Endodermal cell (in vitro differentiated cells): ENCODE measurements at places on chromosomes 6 and 20. TPM values are rescaled to one million over a fixed set of nuclear protein-coding genes. Genes with fewer than 3 reads are reported as not detected.

The SMLR1 gene
- total RNA-seq: 0.14 to 0.48 TPM (median 0.40 TPM) in 3 replicates

The ZNF334 gene
- 17.9 and 21.1 TPM in 2 replicates for total RNA-seq

DNA sequence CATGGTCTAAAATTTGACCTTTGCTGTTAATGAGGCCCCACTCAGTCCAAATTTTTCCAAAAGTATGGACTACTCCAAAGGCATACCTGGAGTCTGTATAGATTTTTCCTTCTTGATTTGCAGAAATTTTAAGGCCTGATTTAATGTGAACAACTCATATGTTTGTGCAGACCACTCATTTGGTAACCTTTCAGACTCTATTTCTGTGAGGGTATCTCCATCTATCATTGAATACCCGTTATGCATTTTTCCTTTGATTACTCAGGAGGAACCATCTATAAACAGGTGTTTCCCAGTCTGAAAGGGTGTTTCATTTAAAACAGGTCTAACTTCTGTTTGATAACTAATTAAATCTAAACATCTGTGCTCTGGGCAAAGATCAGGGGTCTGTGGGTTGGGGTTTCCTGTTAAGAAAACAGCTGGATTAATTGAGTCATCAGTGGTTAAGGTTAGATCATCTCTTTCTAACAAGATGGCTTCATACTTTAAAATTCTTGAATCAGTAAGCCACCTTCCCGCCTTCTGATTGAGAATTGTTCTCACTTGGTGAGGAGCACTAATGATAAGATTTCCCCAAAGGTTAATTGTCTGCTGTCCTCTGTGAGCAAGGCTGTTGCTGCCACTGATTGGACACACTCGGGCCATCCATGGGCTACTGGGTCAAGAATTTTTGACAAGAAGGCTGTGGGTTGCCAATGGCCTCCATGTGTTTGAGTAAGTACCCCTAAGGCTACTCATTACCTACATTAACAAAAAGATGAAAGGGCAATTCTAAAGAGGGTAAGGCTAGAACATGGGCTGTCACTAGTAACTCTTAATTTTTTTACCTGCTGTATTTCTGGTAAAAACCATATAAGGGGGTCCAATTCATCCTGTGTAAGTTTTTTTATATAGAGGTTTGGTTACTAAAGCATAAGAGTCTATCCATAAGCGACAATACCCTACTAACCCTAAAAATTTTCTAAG, 24.1 kb downstream of the HLA-B start:
- no peak overlapping the region for H3K4me3 ChIP-seq
- H3K4me1 ChIP-seq: no peaks in the 10 kb centered on the region
- DNase-seq: no peak
- no peaks in the 10 kb centered on the region for H3K27me3 ChIP-seq

DNA sequence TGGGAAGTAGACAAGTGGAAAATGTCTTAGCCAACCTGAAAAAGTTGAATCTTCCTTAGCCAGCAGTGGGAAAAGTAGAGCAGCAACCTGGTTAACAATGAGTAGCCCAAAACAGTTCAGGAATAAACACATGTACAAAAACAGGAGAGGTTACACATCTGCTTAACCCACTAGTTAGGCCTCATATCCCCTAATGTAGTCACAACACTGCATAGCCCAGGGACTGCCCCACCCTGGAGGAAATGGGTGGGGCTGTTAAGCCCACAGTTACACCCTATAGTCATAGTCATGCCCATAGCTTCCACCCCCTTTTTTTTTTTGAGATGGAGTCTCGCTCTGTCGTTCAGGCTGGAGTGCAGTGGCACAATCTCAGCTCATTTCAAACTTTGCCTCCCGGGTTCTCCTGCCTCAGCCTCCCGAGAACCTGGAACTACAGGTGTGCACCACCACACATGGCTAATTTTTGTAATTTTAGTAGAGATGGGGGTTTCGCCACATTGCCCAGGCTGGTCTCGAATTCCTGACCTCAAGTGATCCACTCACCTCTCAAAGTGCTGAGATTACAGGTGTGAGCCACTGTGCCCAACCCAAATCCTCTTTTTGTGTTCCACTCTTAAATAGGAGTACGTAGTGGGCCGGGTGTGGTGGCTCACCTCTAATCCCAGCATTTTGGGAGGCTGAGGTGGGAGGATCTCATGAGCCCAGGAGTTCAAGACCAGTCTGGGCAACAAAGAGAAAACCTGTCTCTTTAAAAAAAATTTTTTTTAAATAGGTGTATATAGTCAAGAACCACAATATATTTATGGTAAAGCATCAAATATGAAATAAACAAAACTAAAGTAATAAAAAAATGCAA, 24.5 kb downstream of the ILRUN start:
- H3K36me3 ChIP-seq: no peaks in the 10 kb centered on the region
- no peaks in the 10 kb centered on the region for H3K27me3 ChIP-seq
- no peak for DNase-seq
- no peak overlapping the region for H3K27ac ChIP-seq
- no peak overlapping the region for H3K4me3 ChIP-seq
